ENCODE measurements at places on chromosomes 12 and 14.

DNA sequence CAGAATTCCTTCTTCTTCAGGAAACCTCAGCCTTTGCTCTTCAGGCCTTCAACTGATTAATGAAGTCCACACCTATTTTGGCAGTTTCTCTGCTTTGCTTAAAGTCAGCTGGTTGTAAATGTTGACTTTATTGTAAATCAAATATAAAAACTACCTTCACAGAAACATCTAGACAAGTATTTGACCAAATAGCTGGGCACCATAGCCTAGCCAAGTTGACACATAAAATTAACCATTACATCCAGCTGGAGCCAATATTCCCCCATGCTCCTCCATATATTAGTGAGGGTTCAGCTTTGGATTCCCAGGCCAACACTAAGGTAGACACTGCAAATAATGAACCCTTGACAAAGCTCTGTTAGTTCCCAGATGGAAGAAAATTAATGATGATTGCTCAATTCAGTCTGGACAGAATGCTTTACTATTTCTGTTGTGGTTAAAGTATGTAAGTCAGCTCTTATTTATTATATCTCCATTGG is 125.5 kb downstream of the ZFP36L1 start:
- no peak for DNase-seq

GRCh38 chr12:108753976-108754375 is 22.7 kb upstream of the CORO1C start:
- no peak for DNase-seq

DNA sequence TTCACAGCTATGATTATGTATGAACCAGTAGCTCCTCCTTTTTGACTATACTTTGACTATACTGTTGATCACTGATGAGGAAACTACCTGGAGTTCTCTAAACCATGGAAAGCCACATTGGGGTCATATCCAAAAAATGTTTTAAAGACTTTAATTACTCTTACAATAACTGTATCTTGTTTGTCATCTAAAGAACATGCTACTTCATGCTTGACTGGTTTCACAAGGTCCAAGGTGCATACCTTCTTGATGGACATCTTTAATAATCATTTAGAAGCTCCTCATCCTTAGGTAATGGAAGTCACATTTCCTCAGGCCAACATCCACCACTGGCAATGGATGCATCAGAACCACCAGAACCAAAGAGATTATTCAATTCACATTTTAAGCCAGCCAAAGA is 29.9 kb downstream of the WASHC3 start:
- DNase-seq: no peak

- DNase-seq: peak; percentile 81
These were observed 8.4 kb upstream of the SIX1 start for GRCh38 chr14:60657456-60658210.

- no peak for DNase-seq
These were observed 6.7 kb upstream of the VASH1 start for GRCh38 chr14:76754586-76754985.

DNA sequence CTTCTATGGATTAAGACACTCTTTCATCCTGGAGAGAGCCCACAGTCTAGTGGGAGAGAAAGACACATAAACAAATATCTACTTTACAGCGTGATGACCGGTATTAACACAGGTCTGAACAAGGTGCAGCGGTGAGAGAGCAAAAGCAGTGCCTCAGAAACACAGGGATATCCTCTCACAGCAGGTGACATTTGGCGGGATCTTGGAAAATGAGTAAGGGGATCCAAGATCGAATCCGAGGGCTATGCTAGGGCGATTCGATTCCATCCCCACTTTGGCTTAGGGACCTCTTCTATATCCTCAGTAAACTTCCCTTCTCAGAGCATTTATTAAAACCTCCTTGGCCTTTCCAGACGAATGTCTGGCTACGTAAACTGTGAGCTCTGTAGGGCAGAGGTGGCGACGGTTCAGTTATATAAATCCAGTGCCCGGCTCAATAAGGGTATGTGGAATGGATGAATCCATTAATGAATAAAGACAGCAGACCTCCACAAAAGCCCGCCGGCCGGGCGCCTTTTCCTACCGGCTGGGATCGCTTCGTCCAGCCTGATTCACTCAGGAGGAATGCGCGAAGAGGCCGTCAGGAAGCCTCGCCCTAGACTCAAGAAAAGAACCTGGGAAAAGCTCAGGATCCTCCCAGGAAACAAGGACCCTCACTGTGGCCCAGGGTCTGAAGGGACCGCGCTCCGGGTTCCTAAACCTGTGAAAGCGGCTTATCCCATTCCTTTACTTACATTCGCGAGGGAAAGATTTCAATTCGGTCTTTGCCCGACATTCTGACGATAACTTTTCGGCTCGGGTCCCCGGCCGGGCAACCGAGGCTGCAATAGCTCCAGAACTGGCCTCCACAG is 455 bp downstream of the ATP6V1D start:
- peak; percentile 48 for DNase-seq

- peak; percentile 60 for DNase-seq
These were observed 15.8 kb upstream of the STAB2 start for GRCh38 chr12:103571286-103571685.
